ENCODE measurements at places on chromosomes 11 and 22. TPM values are rescaled to one million over a fixed set of nuclear protein-coding genes. Genes with fewer than 3 reads are reported as not detected.
A peak's percentile ranks its signal among the peaks of the same experiment; 100 is the strongest.

DNA sequence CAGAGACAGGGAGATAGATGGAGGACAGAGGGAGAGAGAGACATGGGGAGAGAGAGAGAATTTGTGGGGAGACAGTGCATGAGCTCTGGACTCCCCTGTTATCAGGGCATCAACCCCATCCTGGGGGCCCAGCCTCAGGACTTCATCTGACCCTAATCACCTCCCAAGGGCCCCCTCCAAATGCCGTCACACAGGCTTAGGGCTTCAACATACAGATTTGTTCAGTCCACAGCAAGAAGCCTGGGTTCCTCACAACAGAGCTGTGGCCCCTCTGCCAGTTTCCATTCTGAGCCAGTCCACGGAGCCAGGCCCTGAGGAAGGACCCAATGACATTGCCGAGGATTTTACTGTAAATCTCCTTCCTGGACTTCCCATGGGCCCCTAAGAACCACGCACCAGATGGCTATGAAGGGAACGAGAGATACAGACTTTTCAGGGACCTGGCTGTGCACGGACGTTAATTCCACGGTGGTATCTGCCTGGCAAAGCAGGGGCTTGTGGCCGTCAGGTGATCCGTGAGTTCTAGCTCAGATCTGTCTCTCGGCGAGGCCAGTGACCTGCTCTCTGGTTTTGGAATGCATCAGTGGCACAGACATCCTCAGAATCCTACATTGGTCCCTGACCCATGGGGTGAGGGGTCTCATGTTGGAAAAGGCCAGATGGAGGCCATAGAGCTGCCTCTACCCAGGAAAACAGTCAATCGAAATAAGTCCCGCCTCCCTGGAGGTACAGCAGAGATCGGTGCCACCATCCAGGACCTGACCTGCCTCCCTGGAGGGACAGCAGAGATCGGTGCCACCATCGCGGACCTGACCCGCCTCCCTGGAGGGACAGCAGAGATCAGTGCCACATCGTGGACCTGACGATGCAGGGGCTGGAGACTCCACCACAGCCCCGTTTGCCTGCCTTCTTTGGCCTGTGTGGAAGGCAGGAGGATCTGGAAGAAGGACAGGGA, 8.7 kb upstream of the B4GALNT4 start:
- no peak for DNase-seq

Gene GLYATL1
- 0.53 TPM for polyA plus RNA-seq

Gene GRAP2
- polyA plus RNA-seq, result 0.03 TPM

Gene SLC22A9
- polyA plus RNA-seq, result not detected

DNA sequence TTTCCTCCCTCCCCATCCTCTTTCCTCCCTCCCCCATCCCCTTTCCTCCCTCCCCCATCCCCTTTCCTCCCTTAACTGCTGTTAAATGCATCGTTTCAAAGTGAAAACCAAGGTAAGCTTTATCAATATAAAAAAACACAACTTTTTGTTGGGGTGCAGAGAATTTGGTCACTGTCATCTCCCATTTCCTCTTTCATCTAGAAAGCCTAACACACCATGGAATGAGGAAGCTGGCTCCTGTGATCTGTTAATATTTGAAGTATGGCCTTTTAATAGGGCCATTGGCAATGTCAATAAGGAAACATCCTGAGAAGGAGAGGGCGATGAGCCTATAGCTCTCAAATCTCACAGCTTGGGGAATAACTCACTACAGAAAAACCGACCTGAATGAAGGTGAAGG, 7.0 kb downstream of the EXPH5 start:
- DNase-seq, result no peak

GRCh38 chr22:32897400-32897799, 95.9 kb downstream of the TIMP3 start:
- DNase-seq, result peak; percentile 81

Gene TREH
- not detected for polyA plus RNA-seq

- DNase-seq, result no peak
These were observed 16.0 kb upstream of the TP53I11 start for GRCh38 chr11:44966694-44967093.

Gene PRG3
- not detected for polyA plus RNA-seq

GRCh38 chr11:126072801-126073594, 10.3 kb upstream of the CDON start:
- DNase-seq, result peak; percentile 19

GRCh38 chr11:6894097-6894496, 1.8 kb upstream of the OR2D2 start:
- no peak for DNase-seq

DNA sequence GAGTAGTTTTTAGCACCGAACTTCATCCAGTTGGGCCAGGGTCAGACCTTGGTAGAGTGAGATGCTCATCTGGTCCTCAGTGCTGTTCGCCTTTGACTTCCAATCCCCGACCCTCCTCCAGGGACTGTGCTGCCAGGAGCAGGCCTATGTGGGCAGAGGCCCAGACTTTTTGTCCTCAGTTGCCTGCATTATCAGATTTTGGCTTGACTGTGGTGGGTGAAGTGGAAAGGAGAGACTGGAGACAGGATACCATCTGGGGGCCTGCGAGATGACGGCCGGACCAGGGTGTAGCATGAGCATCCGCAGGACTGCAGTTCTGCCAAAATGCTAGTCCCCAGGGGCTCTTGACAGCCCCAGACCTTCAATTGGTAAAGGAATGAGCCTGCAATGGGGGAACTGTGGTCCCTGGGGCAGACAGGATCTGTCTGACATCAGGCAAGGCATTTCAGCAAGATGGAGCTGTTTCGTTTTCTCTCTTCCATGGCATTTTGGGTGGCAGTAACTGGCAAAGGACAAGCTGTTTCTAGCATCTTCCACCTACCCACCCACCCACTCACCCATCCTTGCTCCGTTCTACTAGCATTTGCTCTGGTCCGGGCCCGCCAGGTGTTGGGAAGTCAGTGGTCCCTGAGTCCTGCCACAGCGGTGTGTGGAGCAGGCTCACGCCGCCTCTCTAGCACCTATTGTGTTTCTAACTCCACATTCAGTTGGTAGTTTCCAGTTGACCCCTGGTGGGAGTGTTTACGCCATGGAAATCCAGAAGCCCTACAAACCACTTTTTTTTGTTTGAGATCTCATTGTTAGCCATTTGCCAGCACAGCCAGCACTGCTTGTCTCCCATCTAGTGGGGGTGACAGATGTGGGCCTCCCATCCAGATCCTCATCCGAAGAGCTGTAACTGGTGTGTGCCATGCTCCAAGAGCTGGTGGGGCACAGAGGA, 53.5 kb downstream of the OTOG start:
- DNase-seq, result no peak

- no peak for DNase-seq
These were observed 31.6 kb downstream of the RBX1 start for GRCh38 chr22:40982482-40983385.

- no peak for DNase-seq
These were observed 7.0 kb downstream of the SEPTIN3 start for GRCh38 chr22:41976070-41976901.

- no peak for DNase-seq
These were observed 29.6 kb downstream of the MARK2 start for GRCh38 chr11:63868399-63869064.

Gene LINC01488
- polyA plus RNA-seq, result not detected

DNA sequence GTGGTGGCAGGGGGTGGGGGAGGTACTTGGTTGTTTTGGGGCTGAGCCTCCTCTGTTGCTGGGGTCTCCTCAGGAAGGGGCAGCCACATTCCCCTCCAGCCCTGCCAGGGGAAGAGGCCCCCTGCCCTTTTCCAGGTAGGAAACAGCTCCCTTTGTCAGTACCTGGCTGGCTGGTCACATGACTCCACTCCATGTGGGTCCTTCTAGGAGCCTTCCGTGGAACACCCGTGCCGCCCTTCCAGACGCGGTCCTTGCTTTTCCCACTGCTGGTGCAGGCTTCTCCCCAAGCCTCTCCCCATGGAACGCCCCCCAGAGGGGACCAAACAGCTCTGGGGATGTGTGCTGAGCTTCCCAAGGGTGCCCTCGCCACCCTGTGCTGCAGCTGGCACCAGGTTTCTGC, 19.9 kb downstream of the IFT27 start:
- no peak for DNase-seq

Gene EFEMP2
- 2.4 TPM for polyA plus RNA-seq

Gene MAJIN
- polyA plus RNA-seq, result not detected

DNA sequence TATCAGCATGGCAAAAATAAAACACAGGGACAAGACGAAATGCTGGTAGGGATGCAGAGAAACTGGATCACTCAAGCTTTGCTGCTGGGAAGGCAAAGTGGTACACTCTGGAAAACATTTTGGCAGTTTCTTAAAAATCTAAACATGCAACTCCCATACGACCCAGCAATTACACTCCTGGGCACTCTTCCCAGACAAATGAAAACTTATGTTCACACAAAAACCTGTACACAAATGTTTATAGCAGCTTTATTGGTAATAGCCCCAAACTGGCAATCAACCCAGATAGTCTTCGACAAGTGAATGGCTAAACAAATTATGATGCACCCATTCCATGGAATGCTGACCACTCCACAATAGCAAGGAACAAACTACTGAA, 35.8 kb upstream of the PRR5 start:
- DNase-seq, result no peak

- no peak for DNase-seq
These were observed 3.3 kb downstream of the SLC22A25 start for GRCh38 chr11:63240098-63240497.

- DNase-seq, result no peak
These were observed 20.4 kb downstream of the SLC37A2 start for GRCh38 chr11:125083312-125084056.
